ENCODE measurements at places on chromosomes 3 and 15.

GRCh38 chr3:46484911-46485778 lies 12.6 kb upstream of the RTP3 start:
- no peak for DNase-seq

- DNase-seq: no peak
These were observed 19.4 kb upstream of the SEMA5B start for GRCh38 chr3:123047062-123047319.

DNA sequence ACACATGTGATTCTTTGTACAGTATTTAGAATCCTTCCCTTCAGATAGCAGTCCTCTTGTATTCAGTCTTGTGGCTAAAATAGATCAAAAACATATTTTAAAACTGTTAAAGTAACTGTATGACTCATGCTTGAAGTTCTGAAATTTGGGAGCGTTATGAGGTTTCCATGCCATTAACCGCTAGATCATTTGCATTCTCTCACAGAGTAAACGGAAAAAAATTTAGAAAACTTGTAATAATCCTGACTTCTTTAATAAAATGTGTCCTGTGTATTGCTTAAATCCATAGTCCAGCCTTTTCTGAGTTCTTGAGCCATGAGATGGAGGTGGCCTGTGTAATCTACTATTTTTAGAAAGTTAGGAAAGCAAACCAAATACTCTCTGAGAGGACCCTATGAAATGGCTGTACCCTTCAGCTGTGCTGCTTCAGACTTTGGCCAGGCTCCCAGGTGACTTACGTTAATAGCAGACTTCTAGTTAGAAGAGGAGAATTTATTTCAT lies 33.8 kb downstream of the MBNL1 start:
- no peak for DNase-seq

GRCh38 chr15:50224606-50225005 lies 40.9 kb downstream of the HDC start:
- DNase-seq: no peak

DNA sequence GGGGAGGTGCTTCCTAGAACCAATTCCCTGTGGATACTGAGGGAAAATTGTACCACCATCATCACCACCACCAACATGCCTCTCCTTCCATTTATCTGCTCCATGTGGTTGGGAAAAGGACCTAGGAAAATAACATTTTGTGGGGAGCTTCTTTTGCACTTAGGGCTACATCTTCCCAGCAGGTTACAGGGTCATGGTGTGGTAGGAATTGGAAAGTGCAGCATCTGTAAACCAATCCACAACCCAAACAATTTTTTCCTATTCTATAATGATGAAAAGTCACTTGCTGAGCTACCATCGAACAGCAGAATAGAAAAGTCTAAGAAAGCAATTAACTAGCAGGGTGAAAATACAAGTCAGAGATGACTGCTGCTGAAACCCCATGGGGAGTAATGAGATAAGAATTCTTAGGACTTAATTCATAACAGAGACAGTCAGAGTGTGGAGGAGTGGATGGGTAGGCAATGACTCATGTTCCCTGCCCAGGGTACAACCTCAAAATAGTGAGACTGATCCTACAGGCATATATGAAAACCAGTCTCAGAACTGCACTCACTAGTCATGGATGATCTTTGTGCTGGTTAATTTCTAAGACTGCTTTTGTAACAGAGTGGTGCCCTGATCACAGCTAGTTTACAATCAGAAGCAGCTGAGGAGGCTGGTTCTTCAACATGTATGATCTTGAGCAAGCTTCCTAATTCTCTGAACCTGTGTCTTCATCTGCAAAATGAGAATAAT lies 38.1 kb upstream of the LEKR1 start:
- no peak for DNase-seq

DNA sequence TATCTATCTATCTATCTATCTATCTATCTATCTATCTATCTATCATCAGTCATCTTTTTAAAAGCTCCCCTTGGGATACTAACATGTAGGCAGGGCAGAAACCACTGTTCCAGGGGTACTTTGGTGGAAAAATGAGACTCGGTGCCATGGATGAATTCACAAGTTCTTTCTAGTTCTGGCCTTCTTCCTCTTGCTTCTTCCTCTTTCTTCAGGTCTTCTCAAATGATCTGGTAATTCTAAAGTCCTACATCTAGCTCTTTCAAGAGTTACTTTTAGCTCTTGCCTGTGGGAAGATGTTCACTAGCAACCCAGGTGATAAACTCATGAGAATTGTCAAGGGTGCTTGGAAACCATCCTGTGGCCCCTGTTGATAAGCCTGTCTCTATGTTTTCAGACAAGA lies 168.5 kb upstream of the TBC1D5 start:
- no peak for DNase-seq

DNA sequence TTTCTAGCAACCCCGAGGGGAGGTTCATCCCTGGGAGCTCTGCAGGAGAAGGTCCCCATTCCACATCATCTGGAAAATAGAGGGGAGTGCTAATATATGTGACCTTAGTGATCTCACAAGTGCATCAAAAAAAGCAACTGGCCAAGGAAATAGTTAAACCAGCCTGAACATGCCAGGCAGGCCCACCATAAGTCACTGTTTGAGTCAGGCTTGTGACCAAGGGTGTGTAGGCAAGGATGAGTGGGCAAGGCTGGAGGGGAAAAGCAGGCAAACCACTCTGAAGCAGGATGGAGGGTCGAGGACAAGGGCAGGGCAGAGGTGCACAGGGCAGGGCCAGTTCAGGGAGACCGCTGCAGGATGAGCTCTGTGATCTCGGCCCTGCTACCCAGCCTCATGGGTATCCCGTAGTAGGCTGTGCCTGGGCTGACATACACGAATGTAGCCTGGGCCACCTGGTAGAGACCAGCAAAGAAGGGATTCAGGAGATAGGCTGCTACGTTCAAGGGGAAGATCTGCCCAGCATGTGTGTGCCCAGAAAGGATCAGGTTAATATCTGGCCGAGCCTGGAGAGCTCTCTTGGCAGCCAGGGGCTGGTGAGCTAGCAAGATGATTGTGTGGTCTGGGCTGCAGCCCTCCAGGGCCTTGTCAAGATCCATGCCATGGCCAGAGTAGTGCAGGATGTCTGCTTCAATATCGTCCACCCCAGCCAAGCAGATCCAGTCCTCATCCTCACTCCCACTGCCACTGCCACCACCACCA lies 4.3 kb downstream of the GLB1 start:
- DNase-seq: no peak

Measured in activated CD4-positive, alpha-beta T cell treated with anti-CD3 and anti-CD28 coated beads for 1 hour (primary cell).